GDM1 (cell line): ENCODE measurements at places on chromosomes 12 and 14.

DNA sequence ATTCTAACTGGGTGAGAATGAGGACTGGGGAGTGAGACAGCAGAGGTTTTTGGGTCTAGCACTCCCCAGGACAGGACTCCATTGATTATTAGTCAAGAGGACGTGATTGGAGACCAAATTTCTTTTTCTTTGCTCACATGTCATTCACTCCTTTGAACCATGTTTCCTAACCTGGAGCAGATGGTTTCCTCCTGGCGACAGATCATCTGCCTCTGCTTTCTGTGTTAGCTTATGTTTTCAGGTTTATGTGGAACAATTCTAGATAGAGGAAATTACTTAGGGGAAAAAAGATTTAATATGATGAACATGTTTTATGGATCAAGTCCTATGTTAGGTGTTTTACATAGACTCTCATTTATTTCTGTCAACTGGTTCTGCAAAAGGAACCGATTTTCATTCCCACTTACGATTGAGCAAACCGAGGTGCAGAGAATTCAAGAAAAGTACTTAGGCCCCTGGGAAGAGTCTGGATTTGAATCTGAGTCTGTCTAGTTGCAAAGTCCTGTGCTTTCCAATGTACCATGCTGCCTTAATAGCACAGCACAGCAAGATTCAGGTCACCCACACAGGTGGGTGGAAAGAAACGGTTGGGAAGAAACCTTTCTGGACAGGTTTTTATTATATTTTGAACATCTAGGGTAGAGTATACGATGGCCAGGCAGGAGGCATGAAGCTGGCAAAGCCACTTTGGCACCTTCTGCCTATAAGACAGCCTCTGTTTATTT, 30.8 kb downstream of the SMOC1 start:
- no peak for DNase-seq

GRCh38 chr12:3196488-3196887, 119.3 kb downstream of the TSPAN9 start:
- DNase-seq: no peak

- DNase-seq: no peak
These were observed 540 bp upstream of the CLEC2D start for GRCh38 chr12:9669019-9669326.

- no peak for DNase-seq
These were observed 3.7 kb upstream of the PAPLN start for GRCh38 chr14:73233564-73233963.

GRCh38 chr12:89082370-89082753, 269.9 kb downstream of the DUSP6 start:
- no peak for DNase-seq

DNA sequence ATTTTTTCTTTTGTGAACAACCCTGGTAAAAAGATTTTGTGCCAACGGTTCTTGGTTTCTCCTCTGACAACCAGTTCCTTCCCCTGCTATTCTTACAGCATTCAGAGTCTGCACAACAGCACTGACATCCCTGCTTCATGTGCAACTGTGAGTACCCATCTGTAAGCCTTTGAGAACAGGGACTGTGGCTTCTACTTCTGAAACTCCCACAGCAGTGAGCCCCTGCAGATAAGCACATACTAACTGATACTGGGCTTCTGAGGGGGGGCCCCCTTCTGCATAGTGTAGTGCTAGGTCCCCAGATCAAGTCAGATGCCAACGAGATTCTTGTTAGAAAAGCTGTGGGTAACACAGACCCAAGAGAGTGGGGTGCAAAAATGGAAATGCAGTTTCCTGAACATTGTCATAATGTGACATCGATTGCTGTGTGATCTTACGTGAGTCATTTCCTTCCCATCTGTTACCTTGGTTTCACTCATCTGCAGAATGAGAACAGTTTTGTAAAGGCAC, 11.1 kb upstream of the NINJ2 start:
- DNase-seq: peak; percentile 84

DNA sequence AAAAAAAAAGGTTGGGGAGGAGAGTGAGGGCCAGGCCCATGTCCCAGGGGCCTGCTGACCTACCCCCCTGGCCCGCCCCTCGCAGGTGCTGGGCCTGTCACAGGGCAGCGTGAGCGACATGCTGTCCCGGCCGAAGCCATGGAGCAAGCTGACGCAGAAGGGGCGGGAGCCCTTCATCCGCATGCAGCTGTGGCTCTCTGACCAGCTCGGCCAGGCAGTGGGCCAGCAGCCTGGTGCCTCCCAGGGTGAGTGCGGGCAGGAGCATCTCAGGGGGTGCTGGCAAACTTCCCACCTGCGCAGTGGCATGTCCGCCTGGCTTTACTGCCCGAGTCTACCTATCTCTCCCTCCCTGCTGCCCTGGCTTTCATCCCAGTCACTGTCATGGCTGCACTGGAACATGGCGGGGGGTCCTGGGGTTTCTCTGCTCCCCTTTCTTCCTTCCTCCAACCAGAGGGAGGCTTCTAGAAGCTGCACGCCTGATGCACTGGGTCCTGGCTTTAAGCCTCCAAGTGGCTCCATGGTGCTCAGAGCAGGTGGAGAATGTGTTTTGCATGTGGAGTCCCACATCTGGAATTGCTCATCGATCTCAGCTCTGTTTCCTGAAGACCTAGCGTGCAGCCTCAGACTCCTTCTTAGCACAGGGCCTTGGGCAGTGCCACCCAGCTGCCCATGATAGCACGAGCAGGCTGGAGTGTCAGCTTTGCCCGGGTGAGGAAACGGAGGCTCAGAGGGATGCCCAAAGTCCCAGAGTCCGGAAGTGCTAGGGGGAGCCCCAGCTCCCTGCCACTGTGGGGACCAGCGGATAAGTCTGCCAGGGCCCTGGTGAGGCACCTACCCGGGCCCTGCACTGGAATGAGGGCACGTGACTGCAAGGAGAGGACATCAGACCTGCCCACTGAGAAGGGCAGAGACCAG, 46.3 kb downstream of the PHETA1 start:
- DNase-seq: no peak

DNA sequence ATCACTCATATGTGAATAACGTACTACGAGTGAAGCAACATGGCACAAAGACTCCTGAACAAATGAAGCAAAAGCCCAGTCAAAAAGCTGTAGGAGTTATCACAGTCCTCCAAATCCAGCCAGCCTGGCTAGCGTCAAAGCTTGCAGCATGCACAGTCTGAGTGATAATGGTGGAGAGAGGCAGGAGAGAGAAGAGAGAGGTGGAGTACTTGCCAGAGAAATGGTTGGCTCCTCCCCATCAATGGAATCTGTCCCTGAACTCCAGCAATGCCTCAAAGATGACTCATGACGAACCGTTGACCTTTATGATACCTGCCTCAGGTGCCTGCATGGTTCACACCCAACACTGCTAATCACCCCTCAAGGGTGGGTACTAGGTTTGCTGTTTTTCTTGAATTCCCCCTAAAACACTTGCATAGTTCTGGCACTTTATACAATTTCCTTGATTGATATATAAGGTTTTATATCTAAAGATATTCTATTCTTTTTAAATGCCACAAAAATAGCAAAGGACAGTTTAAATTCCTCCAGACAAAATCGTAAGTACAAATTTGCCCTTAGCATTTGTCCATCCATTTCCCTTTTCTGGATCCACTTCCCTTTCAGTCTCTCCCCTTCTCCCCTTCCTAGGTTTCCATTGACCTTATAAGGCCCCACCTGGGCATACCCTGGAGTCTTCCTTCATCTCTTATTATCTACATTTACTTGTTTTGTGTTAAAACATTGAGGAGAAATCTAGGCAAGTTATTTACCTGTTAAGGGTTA, 10.2 kb downstream of the ARHGDIB start:
- DNase-seq: no peak

DNA sequence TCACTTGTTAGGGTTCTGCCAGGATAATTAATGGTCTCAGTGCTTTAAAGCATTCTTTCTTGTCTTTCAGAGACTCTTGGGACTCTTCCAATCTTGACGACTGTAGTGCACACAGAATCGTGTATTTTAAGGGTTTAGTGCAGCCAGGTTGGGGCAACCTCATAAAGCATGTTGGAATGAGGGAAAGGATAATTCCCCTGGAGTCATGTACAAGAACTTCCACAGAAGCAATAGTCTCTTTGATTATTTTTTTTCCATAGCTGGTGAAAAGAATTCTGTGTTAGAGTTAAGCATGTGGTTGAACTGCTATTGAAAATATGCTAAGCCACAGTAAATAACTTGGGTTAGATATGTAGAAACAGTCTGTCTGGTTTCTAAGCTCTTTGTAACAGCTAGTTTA, 246.8 kb upstream of the DAAM1 start:
- DNase-seq: no peak

- peak; percentile 70 for DNase-seq
These were observed at the start of gene FOS for GRCh38 chr14:75278422-75279152. Gene FOS (plus strand): TSS chr14:75278828. CDS start chr14:75278983, 155 bp downstream.

- DNase-seq: no peak
These were observed 127.1 kb downstream of the GTF2A1 start for GRCh38 chr14:81093651-81094050.

GRCh38 chr12:88854260-88854659, 274.0 kb upstream of the KITLG start:
- DNase-seq: no peak

GRCh38 chr12:34595749-34596733, 573.7 kb downstream of the ALG10 start:
- DNase-seq: no peak

GRCh38 chr12:101763246-101763931, 24.1 kb upstream of the SYCP3 start:
- DNase-seq: peak; percentile 35

GRCh38 chr12:15605881-15606590, 183.2 kb downstream of the EPS8 start:
- DNase-seq: no peak

DNA sequence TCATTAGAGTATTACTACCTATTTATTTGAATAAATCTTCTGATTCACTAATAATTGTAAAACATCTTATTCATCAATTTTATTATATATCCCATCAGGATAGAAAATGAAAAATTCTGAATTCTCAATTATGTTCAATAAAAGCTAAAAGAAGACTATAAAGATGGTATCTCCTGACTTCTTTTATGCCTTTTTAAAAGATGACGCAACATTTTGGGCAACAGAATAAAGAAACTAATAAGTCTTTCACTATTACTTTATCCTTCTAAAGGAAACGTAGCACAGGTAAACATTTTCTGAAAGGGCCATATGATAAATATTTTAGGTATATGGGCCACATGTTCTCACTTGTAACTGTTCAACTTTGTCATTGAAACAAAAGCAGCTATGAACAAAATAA, 10.1 kb upstream of the ATXN7L3B start:
- no peak for DNase-seq

- no peak for DNase-seq
These were observed 58.9 kb downstream of the DDX51 start for GRCh38 chr12:132085291-132085635.

- DNase-seq: no peak
These were observed 30.8 kb downstream of the TSPAN9 start for GRCh38 chr12:3107954-3108353.

GRCh38 chr14:23618415-23618988, 17.7 kb upstream of the DHRS2 start:
- no peak for DNase-seq

DNA sequence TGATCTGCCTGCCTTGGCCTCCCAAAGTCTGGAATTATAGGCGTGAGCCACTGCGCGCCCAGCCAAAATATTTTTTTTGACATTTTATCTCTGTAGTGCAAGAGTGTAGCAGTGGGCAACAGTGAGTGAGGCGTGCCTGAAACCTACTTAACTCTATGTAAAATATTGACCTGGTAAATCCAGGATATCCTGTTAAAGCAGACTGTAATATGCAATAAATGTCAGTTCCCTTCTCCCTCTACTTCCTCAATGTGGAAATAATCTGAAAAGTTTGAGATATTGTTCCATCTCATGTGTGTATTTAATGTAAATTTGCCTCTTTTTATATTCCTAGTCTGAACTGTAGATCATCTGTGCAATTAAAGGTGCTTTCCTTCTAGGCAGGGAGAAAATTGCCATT, 9.5 kb upstream of the CDK17 start:
- no peak for DNase-seq

DNA sequence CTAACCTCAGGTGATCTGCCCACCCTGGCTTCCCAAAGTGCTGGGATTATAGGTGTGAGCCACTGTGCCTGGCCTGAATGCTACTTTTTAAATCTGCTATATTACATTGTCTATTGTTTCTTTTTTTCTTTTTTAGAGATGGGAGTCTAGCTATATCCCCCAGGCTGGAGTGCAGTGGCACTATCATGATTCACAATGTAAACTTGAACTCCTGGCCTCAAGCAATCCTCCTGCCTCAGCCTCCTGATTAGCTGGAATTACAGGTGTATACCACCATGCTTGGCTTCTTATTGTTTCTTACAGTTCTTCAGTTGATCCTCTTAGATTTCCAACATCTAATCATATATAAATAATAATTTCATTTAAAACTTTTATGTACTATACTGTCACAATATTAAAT, 15.3 kb upstream of the WDR20 start:
- no peak for DNase-seq

DNA sequence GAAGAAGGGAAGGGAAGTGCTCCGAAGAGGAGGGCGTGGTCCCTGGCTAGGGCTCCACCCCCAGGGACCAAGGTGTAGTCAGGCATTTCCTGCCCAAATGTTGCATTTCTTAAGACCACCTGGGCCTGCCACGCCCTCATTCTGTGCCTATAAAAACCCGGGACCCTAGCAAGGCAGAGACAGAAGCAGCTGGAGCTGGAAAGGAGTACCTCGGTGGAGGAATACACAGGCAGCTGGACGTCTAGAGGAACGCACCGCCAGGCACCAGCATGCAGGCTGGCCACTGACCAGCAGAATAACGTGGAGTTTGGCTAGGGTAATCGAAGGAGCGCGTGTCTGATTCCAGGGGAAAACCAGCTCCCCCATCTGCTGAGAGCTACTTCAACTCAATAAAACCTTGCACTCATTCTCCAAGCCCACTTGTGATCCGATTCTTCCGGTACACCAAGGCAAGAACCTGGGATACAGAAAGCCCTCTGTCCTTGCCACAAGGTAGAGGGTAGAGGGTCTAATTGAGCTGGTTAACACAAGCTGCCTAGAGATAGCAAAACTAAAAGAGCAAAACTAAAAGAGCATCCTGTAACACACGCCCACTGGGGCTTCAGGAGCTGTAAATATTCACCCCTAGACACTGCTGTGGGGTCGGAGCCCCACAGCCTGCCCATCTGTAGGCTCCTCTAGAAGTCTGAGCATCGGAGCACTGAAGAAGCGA, 21.0 kb downstream of the CFL2 start:
- DNase-seq: no peak

DNA sequence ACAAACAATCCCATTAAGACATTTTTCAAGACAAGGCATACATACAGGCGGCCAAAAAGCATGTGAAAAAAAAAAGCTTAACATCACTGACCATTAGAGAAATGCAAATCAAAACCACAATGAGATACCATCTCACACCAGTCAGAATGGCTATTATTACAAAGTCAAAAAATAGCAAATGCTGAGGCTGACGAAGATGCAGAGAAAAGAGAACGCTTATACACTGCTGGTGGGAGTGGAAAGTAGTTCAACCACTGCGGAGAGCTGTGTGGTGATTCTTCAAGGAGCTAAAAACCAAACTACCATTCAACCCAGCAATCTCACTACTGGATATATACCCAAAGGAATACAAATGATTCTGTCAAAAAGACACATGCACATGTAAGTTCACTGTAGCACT, 216.7 kb downstream of the FOXG1 start:
- DNase-seq: no peak
